ENCODE measurements at places on chromosomes 16 and 17.

- no peak for DNase-seq
Observed at GRCh38 chr16:12582696-12583095, 221.0 kb downstream of the CPPED1 start.

DNA sequence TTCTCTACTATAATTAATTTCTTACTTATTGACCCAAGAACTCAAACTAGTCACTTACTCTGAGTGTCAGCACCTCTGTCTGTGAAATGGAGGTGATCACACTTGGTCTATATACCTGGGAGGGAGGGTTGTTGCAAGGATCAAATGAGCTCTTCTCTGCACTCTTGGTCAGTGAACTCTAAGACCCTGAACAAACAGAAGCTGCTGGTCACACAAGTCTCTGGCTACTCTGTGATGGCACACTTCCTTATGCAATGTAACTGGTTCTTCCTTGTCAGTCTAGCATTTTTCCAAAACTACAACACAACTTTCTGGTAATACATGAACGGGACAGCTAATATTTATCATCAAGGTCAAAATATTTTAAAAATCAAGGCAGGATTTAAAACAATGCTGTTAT, 40.7 kb downstream of the GNA13 start:
- DNase-seq: no peak

- no peak for DNase-seq
Observed at GRCh38 chr16:87369796-87370719, 13.5 kb downstream of the FBXO31 start.

DNA sequence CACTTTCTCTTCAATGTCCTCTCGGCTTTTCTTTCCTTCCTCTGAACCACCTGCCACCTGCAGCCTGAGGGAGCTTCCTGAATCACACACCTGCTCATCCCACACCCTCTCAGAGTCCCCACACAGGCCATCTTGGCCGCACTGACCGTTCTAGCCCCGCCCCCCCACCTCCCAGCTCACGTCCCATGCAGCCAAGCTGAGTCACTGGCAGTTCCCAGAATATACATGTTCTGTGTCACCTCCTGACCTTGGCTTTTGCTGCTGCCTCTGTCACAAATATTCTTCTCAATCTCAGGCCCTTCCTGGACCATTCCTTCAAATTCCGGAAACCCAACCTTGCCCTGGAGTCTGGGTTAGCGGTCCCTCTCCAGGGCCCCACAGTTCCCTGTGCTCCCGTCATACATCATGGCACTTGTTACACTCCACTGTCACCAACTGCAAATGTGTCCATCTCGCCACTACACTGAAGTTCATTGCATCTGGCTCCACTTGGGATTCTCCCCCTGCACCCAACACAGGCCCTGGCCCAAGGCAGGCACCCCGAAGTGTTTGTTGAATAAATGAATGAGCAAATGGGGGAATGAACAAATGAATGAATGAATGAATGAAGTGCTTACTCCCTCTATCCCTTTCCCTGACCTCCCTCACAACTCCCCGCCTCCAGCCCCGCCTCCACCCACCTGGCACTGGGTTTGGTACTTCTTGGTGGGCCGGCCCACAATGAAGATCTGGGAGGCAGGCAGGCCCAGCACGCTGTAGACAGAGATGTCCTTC, 12.8 kb downstream of the PIMREG start:
- DNase-seq: no peak

- no peak for DNase-seq
Observed at GRCh38 chr17:44004761-44005526, 522 bp downstream of the NAGS start.
